Forelimb muscle (tissue), 1 donor: ENCODE measurements at places on chromosomes 2 and 18.

GRCh38 chr2:217714287-217714751 is 288.5 kb downstream of the TNS1 start:
- DNase-seq = no peak

GRCh38 chr2:68388358-68388757 is 23.3 kb downstream of the PLEK start:
- DNase-seq = no peak

- no peak for DNase-seq
Measured at GRCh38 chr2:64283641-64284361, 139.6 kb upstream of the PELI1 start.

GRCh38 chr2:55154525-55155030 is 77.5 kb downstream of the CLHC1 start:
- DNase-seq = no peak

DNA sequence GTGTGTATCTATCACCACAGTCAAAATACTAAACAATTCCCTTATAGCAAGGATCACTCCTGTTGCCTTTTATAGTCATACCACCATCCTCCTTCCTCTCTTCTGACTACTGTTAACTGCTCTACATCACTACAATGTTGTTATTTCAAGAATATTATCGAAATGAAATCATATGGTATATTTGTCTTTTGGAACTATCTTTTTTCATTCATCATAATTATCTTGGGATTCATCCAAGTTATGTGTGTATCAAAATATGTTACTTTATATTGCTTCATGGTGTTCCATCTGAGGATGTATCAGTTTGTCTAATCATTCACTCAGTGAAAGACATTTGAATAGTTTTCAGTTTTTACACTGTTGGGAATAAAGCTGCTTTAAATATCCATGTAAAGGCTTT is 1423.0 kb upstream of the PIK3C3 start:
- DNase-seq = no peak

GRCh38 chr18:35973650-35974049 is 1.2 kb downstream of the RMP24 start:
- DNase-seq = no peak

- no peak for DNase-seq
Measured at GRCh38 chr18:13447621-13448334, 229.2 kb downstream of the LDLRAD4 start.
